ENCODE measurements at places on chromosomes 12 and 14.

- no peak for DNase-seq
These were observed 391.2 kb downstream of the AEBP2 start for GRCh38 chr12:19830446-19830845.

DNA sequence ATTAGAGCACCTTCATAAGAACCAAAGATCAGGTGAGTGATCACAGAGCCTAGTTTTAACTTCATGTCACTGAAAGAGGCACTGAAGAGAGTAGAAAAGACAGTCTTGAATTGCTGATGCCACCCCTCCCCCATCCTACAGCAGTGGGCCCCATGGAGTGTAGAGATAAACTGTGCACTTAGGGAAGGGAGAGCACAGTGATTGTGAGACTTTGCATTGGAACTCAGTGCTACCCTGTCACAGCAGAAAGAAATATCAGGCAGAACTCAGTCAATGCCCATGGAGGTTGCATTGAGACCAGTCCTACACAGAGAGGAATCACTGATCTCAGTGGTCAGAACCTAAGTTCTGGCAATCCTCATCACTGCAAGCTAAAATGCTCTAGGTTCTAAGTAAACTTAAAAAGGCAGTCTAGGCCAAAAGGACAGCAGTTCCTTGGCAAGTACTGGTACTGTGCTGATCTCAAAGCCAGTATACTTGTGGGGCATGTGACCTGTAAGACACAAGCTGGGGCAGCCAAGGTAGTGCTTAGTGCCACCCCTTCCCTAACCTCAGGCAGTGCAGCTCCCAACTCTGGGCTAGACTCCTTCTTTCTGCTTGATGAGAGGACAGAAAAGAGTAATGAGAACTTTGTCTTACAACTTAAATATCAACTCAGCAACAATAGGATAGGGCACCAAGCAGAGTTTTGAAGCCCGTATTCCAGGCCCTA is 94.1 kb downstream of the FSCB start:
- DNase-seq = no peak

DNA sequence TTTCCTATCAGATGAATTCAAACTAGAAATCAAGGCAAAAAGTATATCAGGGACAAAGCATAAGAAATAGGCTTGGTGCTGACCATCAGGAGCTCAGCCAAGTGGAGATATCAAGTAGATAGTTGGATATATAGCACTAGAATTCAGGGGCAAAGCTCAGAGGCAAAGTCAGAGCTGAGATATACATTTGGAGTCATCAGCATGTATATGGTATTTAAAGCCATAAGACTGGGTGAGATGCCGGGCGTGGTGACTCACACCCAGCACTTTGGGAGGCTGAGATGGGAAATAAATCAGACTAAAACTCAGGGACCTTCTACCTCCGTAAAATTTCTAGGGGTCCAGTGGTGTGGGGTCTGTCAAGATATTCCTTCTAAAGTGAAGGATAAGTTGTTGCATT is 38.9 kb upstream of the LIMA1 start:
- no peak for DNase-seq

GRCh38 chr12:121750507-121750955 is 38.0 kb downstream of the TMEM120B start:
- DNase-seq = peak; percentile 10

GRCh38 chr12:76042147-76042546 is 10.6 kb upstream of the PHLDA1 start:
- DNase-seq = no peak

GRCh38 chr12:69932154-69932553 is 107.1 kb downstream of the MYRFL start:
- no peak for DNase-seq

DNA sequence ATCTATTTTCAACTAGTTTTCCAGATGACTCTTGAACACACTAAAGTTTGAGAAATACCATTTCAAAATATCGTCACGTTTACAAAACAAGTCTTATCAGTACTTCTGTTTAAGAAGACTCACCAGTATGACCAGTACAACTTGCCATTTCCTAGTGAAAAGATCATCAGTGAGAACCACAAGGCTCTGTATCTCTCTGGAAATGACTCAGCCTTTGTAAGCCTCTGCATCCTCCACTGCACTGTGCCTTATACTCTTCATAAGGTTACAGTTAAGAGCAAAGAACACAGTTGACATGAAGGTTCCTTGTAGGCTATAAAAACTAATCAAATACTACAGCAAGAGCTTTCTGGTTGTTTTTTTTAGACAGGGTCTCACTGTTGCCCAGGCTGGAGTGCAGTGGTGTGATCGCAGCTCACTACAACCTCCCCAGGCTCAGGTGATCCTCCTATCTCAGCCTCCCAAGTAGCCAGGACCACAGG is 5.7 kb upstream of the VTI1B start:
- DNase-seq = no peak

DNA sequence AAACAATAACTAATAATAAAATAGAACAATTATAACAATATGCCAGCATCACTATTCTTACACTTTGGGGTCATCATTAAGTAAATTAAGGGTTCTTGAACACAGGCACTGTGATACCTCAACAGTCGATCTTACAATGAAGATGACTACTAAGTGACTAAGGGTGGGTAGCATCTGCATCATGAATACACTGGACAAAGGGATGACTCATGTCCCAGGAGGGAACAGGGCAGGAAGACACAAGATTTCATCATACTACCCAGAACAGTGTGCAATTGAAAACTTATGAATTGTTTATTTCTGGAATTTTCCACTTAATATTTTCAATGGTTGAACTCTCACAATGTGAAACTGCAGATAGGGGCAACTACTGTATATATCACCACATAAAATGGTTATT is 19.7 kb downstream of the TSPAN19 start:
- no peak for DNase-seq

GRCh38 chr12:131095826-131096680 is 142.3 kb downstream of the ADGRD1 start:
- DNase-seq = no peak

DNA sequence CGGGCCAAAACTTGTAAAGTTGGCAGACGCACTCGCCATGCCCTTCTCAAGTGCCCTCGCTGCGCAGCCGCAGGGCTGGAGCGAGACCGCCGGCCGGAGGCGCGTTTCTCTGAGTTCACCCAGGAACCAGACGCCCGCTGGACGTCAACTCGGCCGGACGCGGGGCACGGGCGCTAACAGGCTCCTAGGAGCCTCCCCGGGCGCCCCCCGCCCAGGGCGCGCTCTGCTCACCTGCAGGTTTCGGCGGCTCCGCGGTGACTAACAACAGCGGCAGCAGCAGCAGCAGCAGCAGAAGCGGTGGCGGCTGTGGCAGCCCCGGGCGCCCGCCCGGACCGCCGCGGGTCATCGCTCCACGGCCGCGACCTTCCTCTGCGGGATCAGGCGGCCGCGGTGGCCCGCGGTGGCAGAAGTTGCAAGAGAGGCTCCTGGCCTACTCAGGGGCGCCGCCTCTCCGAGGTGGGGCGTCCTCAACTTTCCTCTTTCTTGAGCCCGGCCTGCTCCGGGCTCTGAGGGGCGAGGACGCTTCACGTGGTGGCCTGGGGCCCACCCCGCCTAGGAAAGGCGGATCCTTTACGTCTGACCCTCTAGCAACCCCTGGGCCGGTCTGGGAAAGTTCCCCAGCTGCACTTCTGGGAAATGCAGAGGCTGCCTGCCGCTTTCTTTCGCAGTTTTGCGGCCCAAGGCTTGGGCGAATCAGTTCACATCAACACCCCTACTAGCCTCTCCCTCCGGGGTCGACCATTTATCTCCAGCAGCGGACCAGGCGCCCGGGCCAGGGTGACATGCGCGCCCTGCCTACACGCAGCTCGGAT is at the start of gene PLBD1:
PLBD1 (minus strand) TSS at position 533 of the 812 bp plus-strand sequence; CDS start at position 346, 187 bp downstream.
- DNase-seq = peak; percentile 3

DNA sequence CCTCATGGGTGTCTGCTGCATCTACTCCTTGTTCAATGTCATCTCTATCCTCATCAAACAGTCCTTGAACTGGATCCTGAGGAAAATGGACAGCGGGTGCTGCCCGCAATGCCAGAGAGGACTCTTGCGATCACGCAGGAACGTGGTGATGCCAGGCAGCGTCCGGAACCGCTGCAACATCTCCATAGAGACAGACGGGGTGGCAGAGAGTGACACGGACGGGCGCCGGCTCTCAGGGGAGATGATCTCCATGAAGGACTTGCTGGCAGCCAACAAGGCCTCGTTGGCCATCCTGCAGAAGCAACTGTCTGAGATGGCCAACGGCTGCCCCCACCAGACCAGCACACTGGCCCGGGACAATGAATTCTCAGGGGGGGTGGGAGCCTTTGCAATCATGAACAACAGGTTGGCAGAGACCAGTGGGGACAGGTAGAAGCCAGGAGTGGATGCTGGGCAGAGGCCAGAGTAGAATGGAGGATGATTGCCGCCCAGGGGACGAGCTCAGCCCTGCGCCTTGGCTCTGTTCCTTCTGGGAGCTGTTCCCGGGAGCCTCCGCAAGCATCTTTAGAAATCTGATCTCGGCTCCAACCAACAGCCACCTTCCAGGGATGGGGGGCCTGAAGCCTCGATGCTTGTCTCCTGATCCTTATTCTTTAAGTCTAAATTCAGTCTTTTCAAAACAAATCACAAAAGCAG is 71.6 kb upstream of the PSMC1 start:
- DNase-seq = no peak

- DNase-seq = no peak
These were observed 38.0 kb upstream of the NID2 start for GRCh38 chr14:52106840-52107239.

- no peak for DNase-seq
These were observed 64.9 kb downstream of the TMX1 start for GRCh38 chr14:51304941-51305340.

DNA sequence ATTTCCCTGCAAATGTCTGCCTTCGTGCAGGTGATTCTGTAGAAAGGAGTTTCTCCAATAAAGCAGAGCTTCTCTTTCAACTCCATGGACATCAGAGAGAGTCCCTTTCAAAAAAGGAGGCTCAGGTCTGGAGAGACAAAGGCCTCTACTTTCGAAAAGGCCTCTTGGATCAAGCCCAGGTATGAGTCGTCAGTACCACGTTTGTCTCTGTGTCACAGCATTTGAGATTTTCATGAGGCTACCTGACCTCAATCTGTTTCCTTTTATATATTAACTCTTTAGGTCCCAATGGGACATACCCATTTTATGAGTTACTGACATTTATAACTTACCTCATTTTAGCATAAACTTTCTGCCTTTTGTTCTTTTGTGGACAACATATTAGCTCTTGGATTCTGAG is 290.8 kb downstream of the RPAP3 start:
- no peak for DNase-seq

GRCh38 chr14:104576970-104577332 is 2.6 kb upstream of the C14orf180 start:
- no peak for DNase-seq

DNA sequence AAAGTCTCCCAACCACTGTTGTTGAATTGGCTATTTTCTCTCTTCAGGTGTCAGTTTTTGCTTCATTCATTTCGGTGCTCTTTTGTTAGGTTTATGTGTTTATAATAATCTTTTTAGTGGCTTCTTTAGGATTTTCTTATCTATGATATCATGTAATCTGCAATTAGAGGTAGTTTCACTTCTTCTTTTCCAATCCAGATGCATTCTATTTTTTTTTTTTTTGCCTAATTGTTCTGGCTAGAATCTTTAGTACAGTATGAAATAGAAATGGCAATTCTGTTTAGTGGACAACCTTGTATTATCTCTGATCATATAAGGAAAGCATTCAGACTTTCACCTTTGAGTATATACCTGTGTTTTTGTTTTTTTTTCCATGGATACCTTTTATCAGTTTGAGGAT is 17.4 kb downstream of the CNOT2 start:
- DNase-seq = no peak

DNA sequence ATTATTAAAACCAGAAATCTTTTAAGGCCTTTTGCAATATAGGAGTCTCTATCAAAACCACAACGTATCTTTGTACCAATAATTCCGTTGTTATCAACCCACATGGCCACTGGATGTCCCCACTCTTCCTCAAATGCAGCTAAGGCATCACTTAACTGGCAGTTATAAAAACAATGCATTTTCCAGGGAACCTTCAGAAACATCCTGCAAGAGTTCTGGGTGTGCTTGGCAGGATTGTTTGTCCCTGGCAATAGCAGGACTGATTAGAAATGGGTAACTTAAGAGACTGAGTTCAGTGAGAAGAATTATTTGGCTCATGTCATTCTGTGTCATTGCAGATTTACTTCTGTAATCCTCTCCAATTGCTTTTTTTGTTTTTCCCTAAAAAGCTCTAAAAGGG is 112.0 kb downstream of the SLC15A5 start:
- no peak for DNase-seq

DNA sequence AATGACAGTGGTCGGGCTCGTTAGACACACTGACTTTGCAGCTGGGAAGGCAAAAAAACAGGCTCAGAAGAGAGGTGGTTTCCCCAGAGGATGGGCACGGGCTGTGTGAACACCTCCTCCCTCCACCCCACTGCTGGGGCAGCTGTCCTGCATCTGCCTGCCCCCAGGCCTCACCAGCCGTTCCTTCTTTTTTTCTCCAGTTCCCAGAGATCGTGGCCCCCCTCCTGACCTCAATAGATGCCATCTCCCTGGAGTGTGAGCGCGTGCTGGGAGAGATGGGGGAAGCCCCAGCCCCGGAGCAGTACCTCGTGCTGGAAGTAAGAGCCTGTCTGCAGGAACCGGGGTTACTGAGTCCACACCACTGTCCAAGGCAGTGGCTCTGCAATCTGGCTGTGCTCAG is 17.4 kb downstream of the MVK start:
- no peak for DNase-seq

GRCh38 chr12:108523365-108523764 is 8.3 kb downstream of the FICD start:
- DNase-seq = no peak

GRCh38 chr14:64194404-64194803 is 99.8 kb downstream of the ESR2 start:
- no peak for DNase-seq

GRCh38 chr12:57846577-57847319 is at the start of gene CTDSP2:
Gene CTDSP2 (minus strand): TSS chr12:57846729. CDS start chr12:57846435, 294 bp downstream.
- peak; percentile 77 for DNase-seq

DNA sequence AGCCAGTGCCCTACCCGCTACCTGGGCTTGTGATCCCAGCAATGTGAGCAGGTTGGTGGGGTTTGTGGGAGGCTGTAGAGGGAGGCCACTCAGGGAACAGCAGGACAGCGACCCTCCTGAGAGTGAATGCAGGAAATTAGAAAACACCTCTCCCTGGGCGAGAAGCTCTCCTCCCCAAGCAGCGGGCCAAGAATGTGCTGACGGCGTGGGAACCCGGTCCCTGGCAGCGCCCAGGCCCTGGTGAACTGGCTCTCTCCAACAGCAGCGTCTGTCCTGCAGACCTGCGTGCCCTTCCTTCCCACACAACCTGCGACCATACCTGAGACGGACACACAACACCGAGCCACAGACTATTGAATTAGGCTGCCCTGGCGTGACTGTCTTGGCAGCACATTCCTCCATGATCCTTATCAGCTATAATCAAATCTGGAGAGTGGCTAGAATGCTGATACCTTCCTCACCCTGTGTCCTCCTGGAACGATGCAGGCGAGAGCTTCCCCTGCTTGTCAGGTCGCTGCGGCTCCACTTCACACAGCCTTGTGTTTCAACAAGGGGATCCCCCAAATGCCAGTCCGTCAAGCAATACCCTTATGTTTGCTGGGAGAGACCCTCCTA is 114.8 kb upstream of the GSC start:
- DNase-seq = no peak

- DNase-seq = no peak
These were observed 103.9 kb upstream of the RFLNA start for GRCh38 chr12:124191024-124191359.

All from stimulated activated CD4-positive, alpha-beta T cell treated with anti-CD3 and anti-CD28 coated beads, Interleukin-1b, Interleukin-23, amount 100 ng/mL, for 4 hours (primary cell).